Frontal cortex (tissue), 4 donors: ENCODE measurements at places on chromosomes 3 and 15.
A peak's percentile ranks its signal among the peaks of the same experiment; 100 is the strongest.

- DNase-seq: no peak
Observed at GRCh38 chr15:69951898-69952555, 145.7 kb downstream of the TLE3 start.

DNA sequence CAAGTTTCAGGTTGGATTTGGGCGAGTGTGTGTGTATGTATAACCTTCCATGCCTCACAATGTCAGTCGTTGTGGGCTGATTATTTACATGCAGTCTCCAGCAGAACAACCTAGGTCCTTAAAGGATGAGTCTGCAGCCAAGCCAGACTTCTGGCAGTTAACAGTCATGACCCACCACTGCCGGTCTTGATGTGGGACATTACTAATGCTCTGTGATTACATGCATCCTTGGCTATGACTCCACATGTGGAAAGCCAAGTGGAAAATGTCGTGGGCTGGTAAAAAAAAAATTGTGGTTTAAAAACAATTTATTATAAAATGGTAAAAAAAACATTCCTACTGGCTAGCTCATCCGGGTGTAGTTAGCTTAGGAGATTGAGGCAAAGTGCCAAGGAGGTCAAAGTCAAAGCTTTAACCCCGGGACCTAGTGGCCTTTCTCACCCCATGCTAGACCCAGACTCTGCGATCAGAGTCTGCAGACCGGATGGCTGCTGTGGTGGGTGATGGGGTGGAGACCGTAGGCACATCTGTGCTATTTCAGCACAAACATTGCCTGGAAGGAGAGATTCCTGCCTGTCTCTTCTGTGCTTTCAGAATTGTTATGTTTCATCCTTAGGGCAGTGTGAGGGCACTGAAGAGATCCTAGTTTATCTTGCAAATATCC lies 6.8 kb downstream of the RARRES1 start:
- no peak for DNase-seq

- no peak for DNase-seq
Observed at GRCh38 chr3:122183521-122183892, at the start of gene CASR. TSS of gene CASR (plus strand) at chr3:122183668. CDS start at chr3:122254190, 70,522 bp downstream.

- no peak for DNase-seq
Observed at GRCh38 chr3:48434591-48435222, 4.8 kb upstream of the PLXNB1 start.

GRCh38 chr15:29283381-29283780 lies 13.8 kb upstream of the NSMCE3 start:
- DNase-seq: no peak

GRCh38 chr15:58517252-58517681 lies 85.5 kb downstream of the LIPC start:
- no peak for DNase-seq

DNA sequence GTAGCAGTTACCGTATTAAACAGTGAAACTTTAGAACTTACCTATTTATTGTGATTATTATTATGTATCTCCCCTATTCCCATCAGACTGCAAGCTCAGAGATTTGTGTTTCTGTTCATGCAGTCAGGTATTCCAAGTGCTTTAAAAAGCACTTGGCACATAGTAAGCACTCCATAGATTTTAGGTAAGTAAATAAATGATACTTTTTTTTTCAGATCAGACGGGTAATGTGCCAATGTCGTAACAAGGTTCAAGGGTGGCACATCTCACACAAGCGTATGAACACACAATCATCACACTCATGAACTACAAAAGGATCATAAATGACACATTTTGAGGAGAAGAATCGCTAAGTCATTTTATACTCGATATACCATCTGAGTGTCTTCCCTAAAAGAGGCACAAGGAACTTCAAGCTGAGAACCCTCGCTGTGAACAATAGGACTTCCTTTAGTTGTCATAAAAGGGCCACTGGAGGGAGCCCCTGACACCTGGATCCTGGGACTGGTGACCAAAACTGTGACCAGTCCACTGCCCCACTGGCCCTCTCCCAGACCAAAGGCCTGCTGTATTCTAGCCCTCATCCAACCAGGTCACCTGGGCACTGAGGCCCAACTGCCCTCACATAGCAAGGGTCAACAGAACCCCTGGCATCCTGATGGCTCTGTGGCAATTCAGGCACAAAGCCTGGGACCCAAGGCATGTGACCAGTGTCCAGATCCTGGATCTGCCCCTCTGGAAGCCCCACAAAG lies 32.1 kb downstream of the KIF9 start:
- peak; percentile 41 for DNase-seq

DNA sequence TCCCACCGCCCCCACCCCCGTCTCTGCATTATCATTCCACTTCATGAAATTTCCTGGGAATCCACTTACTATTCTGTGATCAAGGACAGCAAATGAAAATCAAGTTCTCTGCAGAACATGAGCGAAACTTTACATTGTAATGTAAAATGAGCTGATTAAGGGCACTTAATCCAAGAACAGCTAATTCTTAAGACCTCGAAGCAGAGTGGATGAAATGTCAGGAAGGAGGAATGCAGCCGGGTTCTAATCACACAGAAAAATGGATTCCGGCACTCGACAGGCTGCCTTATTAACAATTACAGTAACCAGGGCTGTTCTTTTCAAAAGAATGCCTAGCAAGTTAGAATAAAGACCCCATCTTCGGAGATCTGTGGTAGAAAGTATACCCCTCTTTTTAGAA lies 57.5 kb downstream of the RFTN1 start:
- no peak for DNase-seq

GRCh38 chr3:192284443-192285072 lies 442.8 kb downstream of the FGF12 start:
- no peak for DNase-seq

GRCh38 chr3:132256989-132257388 lies 60.2 kb upstream of the ACP3 start:
- DNase-seq: no peak

DNA sequence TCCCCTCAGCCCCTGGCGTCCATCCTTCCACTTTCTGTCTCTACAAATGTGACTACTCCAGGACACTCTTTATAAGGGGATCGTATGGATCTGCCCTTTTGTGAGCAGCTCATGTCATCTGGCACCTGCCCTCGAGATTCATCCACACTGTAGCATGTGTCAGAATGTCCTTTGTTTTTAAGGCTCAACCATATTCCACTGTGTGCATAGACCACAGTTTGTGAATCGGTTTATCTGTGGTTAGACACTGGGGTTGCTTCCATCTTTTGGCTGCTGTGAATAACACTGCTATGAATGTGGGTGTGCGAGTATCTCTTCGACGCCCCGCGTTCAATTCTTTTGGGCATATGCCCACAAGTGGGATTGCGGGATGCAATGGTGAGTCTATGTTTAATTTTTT lies 167.9 kb downstream of the NUP210 start:
- DNase-seq: no peak

DNA sequence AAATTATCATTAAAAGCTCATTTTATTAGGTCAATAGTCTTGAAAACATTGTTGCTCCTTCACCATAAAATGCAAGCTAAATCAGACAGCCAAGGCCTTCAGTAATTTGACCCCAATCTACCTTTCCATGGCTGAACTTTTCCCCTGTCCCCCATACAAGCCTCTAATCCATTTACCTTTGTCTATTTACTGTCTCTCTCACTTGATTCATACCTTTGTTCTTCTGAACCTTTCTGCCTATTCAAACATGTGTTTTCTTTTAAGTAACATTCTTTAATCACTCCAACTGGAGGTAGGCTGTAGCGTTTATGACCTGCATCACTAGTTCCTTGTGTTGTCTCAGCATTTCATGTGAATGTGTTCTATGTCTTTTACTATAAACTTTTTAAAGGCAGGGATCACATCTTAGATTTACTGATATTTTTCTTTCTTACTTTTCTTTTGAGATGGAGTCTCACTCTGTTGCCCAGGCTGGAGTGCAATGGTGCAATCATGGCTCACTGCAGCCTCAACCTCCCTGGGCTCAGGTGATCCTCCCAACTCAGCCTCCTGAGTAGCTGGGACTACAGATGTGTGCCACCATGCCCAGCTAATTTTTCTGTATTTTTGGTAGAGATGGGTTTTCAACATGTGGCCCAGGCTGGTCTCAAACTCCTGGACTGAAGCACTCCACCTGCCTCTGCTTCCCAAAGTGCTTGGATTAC lies 5.2 kb upstream of the NANOGP8 start:
- no peak for DNase-seq

GRCh38 chr3:72346526-72346926 lies 501.7 kb downstream of the SHQ1 start:
- DNase-seq: no peak

DNA sequence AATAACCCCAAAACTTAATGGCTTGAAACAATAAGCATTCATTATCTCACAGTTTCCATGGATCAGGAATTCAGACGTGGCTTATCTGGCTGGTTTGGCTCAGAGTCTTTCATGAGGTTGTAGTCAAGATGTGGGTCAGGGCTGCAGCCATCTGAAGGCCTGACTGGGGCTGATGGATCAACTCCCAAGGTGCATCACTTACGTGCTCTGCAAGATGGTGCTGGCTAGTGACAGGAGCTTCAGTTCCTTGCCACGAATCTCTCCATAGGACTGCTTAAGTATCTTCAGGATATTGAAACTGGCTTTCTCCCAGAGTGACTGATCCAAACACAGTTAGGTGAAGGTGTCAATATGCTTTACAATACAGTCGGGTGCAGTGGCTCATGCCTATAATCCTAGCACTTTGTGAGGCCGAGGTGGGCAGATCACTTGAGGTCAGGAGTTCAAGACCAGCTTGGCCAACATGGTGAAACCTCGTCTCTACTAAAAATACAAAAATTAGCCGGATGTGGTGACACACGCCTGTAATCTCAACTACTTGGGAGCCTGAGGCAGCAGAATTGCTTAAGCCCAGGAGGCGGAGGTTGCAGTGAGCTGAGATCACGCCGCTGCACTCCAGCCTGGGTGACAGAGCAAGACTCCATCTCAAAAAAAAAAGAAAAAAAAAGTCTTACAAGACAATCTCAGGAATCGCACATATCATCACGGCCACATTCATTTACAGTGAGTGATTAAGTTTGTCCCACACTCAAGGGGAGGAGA lies 28.5 kb upstream of the PTPRG start:
- no peak for DNase-seq

- no peak for DNase-seq
Observed at GRCh38 chr3:32198714-32199113, 39.8 kb upstream of the CMTM8 start.

DNA sequence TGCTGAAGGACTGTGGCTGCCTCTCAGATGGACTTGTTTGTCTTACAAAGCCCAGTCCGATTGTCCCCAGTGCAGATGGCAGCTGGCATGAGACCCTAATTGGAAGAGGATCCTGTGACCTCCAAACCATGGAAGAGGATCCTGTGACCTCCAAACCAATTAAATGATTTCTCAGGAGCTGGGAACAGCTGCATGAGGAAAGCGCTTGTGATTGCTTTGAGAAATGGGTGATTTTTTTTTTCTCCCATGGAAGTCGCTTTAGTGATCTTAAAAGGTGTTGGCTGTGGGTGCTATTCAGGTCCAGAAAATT lies 68.4 kb upstream of the LARS2 start:
- DNase-seq: no peak

- DNase-seq: no peak
Observed at GRCh38 chr3:136444581-136444980, 194.4 kb downstream of the PCCB start.

- DNase-seq: no peak
Observed at GRCh38 chr3:194312743-194313281, 38.3 kb downstream of the CPN2 start.

DNA sequence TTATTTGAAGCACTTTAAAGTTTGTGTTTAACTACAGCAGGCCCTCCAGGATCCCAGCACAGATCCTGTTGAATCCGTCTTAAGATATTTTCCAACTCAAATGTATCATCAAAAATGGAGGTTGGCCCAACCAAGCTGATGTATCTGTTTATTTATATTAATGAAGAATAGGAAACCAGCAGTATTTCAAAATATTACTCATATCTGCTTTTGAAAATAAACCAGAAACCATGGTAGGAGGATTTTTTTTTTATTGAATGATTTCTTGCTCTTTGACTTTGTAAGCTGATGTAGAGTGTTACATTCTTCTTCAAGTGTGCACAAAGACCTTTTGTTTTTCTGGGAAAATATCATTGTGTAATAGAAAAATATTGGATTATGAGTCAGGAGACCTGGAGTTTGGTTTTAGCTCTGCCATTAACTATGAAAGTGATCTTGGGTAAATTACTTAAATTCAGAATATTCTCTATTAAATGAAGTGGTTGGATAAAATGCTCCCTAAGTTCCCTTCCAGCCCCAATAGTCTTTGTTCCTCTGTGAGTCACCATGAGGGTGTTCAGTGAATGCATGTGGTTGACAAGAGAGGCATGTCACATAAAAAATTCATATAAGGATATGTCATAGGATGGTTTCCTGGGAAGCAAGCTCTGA lies 221.3 kb upstream of the GAP43 start:
- DNase-seq: no peak

- DNase-seq: no peak
Observed at GRCh38 chr15:66936109-66936860, 129.1 kb upstream of the SMAD3 start.

DNA sequence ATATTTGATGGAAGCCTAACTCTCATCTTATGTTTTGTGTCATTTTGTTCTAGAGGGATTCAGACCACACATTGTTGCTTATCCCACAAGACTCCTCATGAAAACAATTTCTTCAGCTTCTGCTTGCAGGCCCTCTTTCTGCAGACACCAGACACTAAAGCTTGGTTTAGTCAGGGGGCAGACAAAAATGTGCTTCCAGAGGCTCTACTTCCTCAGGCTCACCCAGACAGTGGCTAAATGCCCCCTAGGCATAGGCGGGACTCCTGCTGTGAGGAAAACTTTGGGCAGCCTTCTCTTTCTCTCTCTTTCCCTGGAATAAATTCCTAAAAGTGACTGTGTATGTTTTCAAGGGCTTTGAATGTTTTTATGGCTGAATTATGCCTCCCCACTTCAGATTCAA lies 435.4 kb upstream of the ATP11B start:
- no peak for DNase-seq

GRCh38 chr3:130725746-130726145 lies 20.9 kb downstream of the PIK3R4 start:
- no peak for DNase-seq

GRCh38 chr15:64530472-64530871 lies 70.1 kb downstream of the ZNF609 start:
- DNase-seq: no peak

DNA sequence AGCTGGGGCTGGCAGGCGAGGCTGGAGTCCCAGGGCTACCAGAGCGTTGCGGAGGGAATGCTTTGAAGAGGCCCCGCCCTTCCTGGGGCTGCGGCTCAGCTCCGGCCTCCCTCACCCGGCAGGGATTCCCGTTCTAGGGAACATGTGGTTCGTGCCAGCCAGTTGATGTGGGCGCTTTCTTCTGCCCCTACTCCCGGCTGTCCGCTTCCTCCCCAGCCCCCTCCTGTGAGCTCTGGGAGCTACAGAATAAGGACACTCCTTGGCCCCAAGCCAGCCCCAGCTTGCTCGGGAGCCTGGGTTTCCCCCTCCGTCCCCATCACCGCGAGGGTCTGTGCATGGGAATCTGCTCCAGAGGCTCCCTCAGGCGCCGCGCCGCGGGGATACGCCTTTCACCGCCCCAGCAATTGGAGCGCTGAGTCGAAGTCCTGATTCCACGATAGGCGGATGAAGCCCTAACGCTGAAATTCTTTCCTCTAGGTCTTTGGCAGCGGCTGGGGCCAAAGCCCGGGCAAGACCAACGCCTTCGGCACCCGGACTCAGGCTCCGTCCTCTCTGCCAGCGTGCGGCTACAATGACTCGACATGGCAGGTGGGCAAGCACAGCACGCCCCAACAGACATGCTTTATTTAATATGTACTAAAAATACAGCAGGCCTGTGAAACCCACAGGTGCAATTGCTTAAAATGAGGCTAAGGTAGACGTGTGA lies 69.5 kb downstream of the KLF15 start:
- DNase-seq: no peak
